ENCODE measurements at places on chromosomes 6 and 20.

GRCh38 chr6:81515562-81516453 lies 236.7 kb downstream of the TENT5A start:
- DNase-seq = no peak

GRCh38 chr6:3918469-3918868 lies 69.3 kb downstream of the FAM50B start:
- no peak for DNase-seq

DNA sequence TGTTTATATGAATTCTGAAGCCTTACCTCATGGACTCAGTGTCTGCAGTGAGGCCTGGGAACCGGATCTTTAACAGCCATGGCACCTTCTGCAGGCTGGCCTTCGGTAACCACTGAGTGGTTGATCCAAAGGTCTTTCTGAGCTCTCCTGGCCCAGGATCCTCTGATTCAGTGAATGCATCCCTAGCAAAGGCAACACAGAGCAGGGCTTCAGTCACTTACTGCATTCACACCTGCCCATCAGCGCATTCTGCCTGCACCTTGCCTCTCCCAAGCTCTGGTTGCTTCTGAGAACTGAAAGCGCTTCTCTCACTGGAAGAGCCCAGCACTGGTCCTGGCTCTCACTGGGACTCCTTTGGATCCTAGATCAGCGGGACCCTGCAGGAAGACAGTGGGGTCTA lies 8.4 kb upstream of the CST9 start:
- no peak for DNase-seq

- DNase-seq = no peak
These were observed 25.7 kb downstream of the ZDHHC14 start for GRCh38 chr6:157406661-157407060.

- no peak for DNase-seq
These were observed 171.3 kb downstream of the FAXC start for GRCh38 chr6:99178168-99178567.

GRCh38 chr6:3500262-3501014 lies 43.6 kb upstream of the SLC22A23 start:
- peak; percentile 41 for DNase-seq

DNA sequence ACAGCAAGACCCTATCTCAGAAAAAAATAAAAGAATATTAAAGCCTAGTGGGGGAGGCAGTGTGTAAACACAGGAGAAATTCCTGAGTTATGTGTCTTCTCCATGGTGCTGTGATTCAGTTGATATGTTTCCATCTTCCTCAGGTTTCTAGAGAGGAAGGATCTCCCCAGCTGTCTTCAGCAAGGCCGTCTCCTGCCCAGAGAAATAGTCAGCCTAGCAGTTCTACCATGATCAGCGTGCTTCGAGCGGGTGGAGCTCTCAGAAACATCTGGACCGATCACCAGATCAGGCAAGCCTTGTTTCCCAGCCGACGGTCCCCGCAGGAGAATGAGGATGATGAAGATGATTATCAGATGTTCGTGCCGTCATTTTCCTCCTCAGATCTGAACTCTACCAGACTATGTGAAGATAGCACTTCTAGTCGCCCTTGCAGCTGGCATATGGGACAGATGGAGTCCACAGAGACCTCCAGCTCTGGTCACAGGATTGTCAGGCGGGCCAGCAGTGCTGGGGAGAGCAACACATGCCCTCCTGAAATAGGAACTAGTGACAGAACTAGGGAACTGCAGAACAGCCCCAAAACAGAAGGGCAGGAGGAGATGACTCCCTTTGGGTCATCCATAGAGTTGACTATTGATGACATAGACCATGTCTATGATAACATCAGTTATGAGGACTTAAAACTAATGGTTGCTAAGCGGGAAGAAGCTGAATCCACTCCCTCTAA lies 34.9 kb upstream of the MTHFD1L start:
- no peak for DNase-seq

GRCh38 chr6:127456465-127456864 lies 2.7 kb downstream of the KIAA0408 start:
- no peak for DNase-seq

DNA sequence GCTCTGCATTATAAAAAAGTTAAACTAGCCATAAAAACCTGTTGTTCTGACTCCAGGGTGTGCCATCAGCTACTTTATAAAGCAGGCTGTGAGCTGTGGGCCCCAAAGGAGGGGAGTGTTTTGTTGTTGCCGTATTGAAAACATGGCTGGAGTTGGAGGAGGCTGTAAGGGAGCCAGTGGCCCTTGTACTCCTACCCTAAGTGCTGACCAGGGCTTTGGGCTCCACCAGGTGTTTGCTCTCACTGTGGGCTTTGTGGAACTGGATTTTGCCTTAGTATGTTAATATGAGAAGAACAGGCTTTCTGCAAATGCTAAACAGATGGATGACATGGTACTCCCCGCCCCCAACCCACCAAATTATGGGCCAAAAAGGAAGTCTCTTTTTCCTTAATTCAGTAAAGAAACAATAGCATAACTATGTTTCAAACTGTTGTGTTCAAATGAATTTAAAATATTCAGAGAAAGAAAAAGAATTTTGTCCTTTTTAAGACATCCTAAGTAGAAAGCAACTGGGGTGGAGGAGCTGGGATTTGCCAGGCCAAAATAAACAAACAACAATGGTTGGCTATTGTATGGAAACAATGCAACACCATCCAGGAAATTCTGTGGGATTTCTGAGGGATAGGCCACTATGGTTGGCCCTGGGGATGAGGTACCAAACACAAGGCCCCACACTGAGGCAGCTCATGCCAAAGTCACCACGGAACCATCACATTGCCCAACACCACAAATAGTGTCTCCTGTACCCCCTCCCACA lies 63.3 kb downstream of the PLCG1 start:
- DNase-seq = no peak

- DNase-seq = no peak
These were observed 107.8 kb upstream of the SHLD1 start for GRCh38 chr20:5642155-5642981.

- DNase-seq = no peak
These were observed 18.8 kb downstream of the EFCAB8 start for GRCh38 chr20:32877507-32877906.

DNA sequence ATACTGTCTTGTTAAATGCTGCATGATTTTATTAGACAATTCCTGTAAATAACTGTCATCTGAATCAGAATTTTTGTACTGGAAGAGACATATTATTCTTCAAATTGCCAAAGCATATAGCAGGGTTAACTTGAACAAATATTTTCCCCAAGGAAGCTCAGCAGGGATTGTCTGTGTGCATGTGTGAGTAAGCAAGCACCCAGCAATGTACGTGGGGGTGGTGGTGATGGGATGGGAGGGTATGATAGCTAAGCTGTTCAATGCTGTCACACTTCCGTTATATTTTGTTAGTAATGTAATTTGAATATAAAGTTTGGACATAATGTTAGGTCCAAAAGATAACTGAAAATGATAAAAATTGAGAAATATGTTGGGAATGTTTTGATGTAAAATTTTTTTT lies 118.1 kb downstream of the MYB start:
- DNase-seq = no peak

DNA sequence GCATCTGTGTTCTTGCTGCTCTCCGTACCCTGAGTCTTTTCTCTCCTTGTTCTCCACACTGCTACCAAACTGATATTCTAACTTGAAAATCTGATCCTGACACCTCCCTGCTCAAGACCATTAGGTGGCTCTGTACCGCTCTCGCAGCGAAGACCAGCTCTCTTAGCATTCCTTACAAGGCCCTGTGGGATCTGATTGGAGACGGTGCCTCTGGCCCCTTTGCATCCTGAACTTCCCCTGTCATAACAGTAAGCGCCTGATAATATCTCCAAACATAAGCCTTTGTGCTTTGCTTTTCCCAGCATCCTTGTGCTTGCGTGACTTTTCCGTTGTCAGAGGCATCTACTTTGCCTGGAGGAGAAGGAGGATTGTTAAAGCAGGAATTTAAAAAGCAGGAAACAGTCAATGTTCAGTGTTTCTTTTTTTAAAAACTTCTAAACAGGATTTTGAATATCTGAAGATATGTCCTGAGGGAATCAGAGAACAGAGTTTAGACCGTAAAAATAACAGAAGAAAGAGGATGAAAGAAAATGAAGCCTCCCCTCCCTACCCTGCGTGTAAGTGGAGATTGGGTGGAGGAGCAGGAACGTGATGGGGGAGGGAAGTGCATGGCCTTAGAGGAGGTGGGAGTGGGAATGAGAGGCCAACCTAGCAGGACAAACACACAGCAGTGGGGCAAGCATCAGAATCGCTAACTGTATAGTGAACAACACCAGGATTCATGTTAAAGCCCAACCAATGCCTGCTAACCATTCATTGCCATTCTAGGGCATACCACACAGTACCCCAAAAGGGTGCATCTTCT lies 89.2 kb upstream of the STMND1 start:
- DNase-seq = no peak

- no peak for DNase-seq
These were observed 345.2 kb downstream of the ARHGAP18 start for GRCh38 chr6:129364767-129365166.

DNA sequence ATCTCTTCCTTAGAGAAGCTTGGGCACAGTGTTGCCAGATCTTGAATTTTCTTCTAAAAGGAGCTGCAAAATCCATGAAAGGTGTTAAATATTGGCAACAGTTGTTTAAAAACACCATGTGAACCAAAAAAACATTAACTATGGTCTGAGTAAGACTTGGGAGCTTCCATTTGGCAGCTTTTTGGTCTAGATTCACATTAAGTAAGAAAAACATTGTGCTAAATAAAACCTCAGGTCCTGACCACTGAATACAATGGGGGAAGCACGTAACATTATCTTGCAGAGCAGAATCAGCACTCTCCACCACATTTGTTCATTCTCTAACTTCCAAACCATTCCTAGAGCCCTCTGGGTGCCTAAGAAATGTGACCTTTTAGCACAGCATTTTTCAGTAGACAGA lies 437.6 kb upstream of the PLCB4 start:
- no peak for DNase-seq

GRCh38 chr20:57707849-57708693 lies 1.7 kb downstream of the PMEPA1 start:
- DNase-seq = no peak

DNA sequence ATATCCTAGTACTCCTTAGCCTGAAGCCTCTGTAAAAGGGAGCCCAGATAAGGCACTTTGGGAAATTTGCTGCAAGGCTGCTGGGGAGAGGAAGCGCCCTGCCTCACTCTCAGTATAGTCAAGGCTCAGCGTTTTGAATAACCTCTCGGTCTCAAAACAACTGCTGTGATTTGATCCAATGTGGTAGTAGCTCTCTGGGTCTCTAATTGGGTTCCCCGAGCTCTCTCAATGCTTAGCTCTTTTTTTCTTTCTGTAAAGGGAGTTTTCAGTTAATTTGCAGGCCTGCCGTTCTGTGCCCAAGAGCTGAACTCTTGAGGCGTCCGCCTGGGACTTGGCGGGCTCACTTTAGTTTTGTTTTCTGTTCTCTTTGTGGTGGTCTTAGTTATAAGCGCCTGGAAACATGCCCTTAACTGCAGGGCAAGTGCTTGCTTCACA lies 41.2 kb downstream of the ZHX3 start:
- DNase-seq = no peak

DNA sequence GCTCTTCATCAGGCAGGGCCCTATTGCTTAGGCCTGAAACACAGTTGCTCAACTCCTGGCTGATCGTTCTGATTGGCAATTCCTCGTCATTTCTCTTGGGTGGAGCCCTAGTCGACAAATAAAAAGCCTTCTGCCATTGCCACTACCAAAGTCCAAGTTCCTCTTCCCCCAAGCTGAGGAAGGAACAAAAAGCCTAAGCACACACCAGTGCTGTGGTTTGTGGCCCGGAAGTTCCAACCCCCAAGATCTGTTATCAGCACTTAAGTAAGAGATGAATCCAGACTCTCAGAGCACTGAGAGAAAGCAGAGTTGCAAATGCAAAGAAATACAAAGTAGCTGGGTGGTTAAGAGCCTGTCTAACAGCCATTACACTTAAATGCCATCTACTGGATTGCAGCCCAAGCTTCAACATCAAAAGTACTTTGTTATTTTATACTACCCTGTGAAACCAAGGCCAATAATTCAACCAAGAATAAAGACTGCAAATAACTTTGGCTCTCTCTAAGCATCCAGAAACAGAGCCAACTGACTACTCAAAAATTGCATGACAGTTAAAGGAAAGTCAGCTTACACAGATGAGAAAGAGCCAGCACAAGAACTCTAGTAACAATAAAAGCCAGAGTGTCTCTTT lies 1024.0 kb downstream of the GRIK2 start:
- no peak for DNase-seq

GRCh38 chr6:122140031-122140430 lies 259.4 kb upstream of the HSF2 start:
- DNase-seq = no peak

- no peak for DNase-seq
These were observed 17.8 kb downstream of the STX16 start for GRCh38 chr20:58668901-58669286.

- DNase-seq = no peak
These were observed 140.8 kb upstream of the PTPN1 start for GRCh38 chr20:50369225-50370035.

DNA sequence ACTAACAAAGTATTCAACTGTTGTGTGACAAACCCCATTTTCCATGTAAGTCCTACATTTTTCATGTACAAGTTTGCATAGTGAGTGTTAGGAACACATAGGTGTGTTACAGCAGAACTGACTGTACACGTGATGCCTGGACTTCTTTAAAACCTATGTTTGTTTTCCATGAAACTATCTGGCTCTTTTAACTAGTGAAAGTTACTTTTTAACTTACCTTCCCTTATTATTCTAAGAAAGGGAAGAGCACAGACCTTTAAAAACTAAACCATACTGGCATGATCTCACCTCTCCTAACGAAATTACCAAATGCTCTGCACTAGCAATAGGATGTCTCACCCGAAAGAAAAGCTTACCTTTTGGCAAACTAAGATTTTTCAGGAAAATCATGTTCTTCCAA lies 87.8 kb downstream of the CENPW start:
- DNase-seq = no peak

- DNase-seq = no peak
These were observed 137.2 kb downstream of the KIF13A start for GRCh38 chr6:17850281-17850680.

DNA sequence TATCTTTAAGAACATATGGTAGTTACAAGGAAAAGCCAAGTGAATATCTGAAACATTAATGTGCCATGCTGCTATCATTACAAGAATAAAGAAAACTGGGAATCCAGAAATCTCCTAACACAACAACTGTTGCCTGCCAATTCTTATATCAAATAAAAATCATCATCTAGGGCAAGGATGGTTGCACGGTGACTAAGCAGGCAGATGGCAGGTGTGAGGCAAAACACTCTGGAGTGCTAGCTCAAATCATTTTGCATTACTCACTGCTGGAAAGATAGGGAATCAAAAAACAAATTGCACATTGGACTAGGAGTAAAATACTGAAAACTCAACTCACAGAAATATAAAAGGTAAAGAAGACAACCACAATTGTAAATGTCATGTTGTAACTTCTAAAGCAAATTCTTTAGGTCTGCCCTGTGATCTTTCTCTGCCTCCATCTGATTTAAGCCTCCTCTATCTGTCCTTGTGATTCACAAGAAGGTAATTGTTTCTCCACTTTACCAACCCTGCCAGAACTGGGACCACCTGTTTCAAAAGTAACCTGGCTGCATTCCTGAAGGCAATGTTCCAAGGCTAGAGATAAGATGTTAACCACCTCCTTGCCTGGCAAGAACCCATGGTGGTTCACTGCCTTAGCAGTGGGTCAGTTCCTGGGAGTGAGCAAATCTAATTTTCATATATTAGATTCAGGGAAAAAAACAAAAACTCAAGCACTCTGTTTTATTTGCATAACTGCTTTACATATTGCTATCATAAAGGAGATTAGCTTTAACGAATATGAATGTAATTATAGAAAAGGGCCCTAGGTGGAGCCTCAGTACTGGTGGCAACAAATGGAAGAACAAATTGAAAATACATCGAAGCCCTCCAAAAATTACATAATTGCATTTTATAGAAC lies 33.1 kb upstream of the LCA5 start:
- peak; percentile 77 for DNase-seq

GRCh38 chr6:76441875-76442274 lies 369.4 kb upstream of the IMPG1 start:
- no peak for DNase-seq
